SK-MEL-5 (cell line): ENCODE measurements at places on chromosomes 7 and 10. TPM values are rescaled to one million over a fixed set of nuclear protein-coding genes. Genes with fewer than 3 reads are reported as not detected.
A peak's percentile ranks its signal among the peaks of the same experiment; 100 is the strongest.

DNA sequence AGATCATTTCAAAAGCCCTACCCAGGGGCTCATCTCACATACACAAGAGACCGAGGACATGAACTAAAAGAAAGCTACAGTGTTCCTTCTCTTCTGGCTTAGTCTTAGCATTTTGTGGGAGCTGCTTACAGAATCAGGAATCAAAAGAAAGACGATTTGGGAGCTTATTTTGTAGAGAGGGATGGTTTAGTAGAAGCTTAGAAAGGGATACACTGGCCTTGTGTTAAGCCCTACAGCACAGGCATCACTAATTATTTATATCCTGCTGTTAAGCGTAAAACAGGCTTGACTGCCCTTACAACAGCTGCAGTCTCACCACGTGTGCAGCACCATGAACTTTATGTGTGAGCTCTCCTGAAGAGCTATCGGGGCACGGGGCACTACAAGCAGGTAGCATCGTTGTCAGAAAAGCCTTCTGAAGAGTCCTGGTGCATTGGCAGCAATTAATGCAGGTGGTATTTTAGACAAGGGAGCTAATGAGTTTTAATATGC, 798.3 kb downstream of the NXPH1 start:
- DNase-seq: no peak

DNA sequence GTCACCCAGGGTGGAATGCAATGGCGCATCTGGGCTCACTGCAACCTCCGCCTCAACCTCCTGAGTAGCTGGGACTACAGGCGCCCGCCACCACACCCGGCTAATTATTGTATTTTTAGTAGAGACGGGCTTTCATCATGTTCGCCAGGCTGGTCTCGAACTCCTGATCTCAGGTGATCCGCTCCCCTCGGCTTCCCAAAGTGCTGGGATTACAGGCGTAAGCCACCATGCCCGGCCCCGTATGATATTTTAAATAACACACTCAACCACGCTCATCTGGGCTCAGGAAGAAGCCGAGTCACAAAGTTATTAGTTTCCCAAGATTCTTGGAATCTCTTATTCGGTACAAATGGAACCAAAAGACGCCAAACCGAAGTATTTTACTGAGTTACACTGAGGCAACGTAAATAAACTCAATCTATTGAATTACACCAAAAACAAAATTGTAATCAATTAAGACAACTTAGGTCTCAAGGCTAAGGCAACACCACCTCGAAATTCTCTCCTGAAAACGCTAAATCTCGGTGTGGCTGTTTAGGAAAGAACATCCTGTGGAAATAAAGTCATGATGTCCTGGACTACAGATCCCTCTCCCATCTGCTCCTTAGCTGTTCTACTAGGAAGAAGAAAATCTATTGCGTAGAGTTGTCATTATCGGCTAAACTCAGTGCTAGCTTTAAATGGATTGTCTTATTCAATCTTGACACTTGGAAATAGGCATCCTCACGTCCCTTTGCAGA, 910 bp downstream of the ARHGAP19 start:
- no peak for DNase-seq

DNA sequence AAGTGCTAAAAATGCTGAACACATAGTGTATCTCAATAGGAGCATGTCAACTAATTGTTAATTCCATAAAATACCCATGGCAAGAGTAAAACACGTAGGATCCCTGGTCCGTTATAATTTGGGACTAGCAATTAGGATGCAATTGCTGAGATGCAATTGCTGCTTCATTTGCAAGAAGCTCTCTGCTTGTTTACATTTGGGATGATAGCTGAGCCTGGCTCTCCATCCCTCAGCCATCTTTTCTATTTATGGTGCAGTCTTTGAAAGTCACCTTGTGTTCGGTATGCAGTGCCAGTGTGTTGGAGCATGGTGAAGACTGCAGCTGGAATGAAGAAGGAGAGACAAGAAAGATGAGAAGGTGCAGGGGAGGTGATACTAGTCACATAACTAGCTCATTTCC, 191.3 kb downstream of the SNX10 start:
- no peak for DNase-seq

- DNase-seq: no peak
Measured at GRCh38 chr10:124249196-124249595, 155.8 kb upstream of the CHST15 start.

DNA sequence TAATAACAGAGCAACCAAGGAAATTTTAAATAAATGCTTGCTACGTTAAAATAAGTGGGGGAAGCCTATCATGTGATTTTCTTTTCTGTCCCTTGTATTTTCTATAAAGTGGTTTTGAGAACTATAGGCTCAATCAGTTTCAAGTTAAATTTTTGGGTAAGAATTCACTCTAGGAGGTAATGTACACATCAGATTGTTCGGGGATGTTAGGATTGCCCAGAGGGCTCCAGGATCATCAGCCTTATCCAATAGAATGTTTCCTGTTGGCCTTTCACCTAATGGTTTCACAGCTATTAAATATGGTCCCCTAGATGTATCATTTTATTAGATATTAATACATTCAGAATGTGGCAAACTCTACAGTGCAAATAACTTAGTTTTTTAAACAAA, 438.4 kb upstream of the NPVF start:
- no peak for DNase-seq

DNA sequence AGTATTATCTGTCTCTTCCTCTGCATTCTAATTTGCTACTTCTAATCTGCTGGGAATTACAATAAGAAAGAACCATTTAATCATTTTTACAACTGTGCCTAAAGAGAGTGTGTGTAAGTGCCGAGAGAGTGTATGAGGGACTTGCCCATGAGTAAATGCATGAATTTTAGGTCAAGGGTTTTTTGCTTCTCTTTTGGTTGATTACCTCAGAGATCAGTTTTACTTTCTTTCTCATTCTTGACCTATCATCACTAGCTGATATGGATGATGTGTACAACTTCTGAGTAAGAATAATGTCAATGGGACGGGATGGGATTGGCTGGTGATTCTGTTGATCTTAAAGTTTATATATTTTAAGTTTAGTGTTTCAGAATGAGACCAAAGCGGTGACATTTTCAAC, 47.8 kb downstream of the IKZF1 start:
- DNase-seq: no peak

ADGRA1 gene
- not detected in 2 replicates for total RNA-seq

HECW1 gene
- total RNA-seq: under 0.01 TPM in 1 of 2 replicates, not detected in the other

DNA sequence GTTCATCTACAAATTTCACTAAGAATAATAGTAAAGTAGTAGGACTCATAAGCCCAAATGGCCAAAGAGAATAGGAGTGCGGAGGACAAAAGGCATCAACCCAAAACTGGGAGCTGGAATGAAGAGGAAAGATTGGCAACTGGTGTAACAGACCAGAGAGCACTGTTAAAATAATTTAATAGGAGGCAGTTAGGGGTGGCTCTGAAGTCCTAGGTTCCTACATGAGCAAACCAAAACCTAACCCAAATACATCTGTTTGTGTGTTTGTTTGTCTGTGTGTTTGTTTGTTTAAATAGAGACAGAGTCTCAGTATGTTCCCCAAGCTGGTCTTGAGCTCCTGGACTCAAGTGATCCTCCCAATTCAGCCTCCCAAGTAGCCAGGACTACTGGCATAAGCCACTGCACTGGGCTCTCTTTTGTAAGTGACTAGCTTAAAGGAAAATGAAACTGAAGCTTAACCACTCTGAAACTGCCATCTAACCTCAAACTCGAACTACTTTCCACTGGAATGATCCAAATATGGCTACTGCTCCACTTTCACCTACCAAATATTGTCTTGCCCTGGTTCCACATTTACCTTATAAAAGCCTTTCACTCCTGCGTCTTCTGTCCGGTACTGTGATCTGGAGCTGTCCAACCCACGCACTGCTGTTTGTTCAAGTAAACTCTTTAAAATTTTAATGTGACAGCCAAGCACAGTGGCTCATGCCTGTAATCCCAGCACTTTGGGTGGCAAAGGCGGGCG, 94.9 kb downstream of the AKR1D1 start:
- DNase-seq: no peak

DNA sequence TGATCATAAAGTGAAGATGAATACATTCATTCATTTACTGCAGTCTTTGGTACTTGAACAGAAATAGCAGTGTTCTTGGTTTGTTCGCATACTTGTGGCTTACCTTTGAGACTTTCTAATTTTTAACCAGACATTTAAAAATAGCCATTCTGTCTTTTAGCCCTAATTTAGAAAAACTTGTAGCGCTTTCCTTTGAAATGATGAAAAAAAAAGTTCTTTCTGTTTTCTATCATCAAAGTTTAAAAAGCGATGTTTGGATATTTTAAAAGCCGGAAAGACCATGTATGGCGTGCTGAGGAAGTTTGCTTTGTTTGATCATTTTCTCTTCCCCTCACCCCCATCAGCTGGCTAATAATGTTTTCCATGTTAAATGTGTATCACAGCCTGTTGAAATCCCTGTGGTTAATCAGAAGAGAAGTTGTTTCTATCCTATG, 116.3 kb downstream of the CUX1 start:
- DNase-seq: no peak

CACNA2D1 gene
- 10.3 and 11.1 TPM in 2 replicates for total RNA-seq

GRCh38 chr7:64793106-64793755, 997 bp upstream of the ZNF138 start:
- DNase-seq: no peak

DNA sequence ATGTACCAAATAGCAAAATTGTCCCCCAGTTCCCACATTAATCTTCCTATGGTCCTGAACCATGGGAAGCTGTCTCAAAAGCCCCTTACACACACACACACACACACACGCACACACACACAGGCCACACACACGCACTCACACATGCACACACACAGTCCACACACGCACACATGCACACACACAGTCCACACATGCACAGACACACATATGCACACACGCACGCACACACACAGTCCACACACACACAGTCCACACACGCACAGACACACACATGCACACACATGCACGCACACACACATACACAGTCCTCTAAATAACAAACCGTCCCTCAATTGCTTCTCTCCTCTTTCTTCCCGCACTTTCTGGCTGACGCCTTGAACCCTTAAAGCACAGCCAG, 265.3 kb downstream of the TCERG1L start:
- no peak for DNase-seq

SPDYE5 gene
- 0.05 TPM in 1 of 2 replicates, not detected in the other for total RNA-seq

GRCh38 chr7:106623853-106624252, 37.1 kb downstream of the CCDC71L start:
- DNase-seq: no peak

- DNase-seq: no peak
Measured at GRCh38 chr7:117225536-117225935, 97.3 kb downstream of the WNT2 start.

DNA sequence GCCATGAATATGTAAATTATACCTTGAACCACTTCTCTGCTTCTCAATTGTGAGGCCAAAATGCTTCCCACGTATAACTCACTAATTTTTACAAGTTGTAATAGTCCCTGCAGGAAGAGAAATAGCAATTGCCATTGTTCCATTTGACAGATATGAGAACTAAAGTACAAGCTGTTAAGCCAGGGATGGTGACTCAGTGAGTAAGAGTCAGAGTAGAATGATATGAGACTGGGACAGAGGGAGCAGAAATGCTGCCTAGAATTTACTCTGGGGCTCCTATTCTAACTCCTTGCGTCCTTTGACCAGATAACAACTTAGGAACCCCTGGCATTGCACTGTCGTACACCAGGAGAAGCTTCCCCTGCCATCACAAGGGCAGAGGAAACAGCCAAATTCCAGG, 45.1 kb upstream of the SEPTIN7 start:
- DNase-seq: no peak

- no peak for DNase-seq
Measured at GRCh38 chr10:100882252-100882651, 30.5 kb upstream of the SLF2 start.

ZNF488 gene
- total RNA-seq: not detected in 2 replicates

DNA sequence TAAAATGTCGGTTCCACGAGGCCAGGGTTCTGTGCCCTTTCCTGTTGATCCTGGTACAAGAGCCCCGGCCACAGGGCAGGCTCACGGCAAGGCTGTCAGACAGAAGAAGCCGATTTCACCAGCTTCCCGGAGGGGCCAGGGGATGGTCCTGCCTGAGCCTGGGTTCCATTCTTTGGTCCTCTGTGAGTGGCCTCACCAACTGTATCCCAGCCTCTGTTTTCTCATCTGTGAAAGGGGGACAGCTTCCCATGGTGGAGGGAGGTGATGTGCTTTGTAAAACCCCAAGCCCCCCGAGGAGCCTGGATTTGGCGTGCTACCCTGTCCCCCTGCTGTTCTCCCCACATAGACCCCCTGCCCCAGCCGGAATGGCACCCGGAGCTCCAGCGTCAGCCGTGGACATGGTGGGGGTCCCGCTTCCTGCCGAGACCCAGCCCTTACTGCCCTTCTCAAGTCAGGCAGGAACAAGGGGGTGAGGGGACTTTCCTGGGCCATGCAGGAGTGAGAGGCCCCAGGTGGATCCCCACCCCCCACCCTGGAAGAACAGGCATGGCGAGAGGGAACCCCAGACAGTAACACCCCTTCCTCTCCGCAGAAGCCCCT, 28.3 kb upstream of the ELFN1 start:
- no peak for DNase-seq

GRCh38 chr10:69407621-69408301, 9.0 kb downstream of the TACR2 start:
- DNase-seq: peak; percentile 49

SKIDA1 gene
- 0.08 and 0.32 TPM in 2 replicates for total RNA-seq

GRCh38 chr10:105017691-105018090, 376.6 kb downstream of the SORCS3 start:
- no peak for DNase-seq

DNA sequence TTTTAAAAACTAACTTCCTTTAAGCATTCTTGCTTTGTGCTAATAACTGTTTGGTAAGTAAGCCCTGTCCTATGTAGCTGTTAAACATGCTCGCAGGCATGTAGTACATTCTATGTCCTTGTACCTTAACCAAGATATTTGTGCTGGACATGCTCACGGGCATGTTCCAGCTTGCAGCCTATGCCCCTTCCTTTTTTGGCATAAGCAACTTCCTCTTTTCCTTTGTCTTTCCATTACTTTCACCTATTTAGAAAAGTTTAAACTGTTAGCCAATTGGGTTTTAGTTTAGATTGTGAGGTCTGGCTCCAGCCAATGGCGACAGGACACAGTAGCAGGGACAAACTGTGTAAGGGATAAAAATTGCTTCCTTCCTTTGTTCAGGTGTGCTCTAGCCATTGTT, 14.4 kb upstream of the APBB1IP start:
- DNase-seq: no peak

NEUROD6 gene
- total RNA-seq: not detected in 2 replicates

PNLIP gene
- not detected in 2 replicates for total RNA-seq

GRCh38 chr7:96707901-96708774, 1.5 kb downstream of the SEM1 start:
- DNase-seq: no peak

DKK1 gene
- 0.83 and 0.90 TPM in 2 replicates for total RNA-seq

OR6V1 gene
- not detected in 2 replicates for total RNA-seq

DNA sequence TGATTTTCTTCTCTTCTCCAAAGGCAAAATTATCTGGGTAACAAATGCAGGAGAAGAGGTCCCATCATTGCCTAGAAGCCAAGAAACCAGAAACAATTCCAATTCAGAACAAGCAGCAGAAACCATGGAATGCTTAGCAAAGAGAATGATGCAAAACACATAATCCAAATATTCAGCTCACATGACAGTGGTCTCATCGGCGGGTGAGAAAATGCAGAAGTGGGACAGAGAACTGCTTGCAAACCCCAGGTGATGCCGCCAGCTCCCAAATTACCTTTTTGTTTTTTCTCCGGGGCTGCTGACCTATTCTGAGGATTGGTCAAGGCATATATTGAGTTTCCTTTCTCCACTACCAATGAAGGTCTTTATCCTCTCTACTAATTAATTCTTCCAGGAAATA, 99.7 kb downstream of the ZNF22 start:
- DNase-seq: no peak
